ENCODE measurements at places on chromosomes 11 and 22.

DNA sequence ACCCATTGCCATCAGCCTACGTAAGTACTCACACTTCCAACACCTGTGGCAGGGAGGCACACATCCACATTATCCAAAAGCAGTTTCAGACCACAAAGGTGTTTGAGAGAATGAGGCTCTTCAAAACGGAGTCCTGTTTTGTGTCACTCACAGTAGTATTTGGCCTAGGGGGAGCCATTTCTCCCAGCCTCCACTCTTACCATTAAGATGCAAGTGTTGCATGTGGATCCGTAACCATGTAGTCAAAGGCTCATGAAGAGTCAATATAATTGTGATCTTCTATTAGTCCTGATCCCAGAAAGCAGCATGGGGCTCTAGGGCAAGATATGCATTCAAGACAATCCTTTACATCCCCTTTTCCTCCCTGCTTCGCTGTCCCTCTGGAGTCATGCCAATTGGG is 41.5 kb downstream of the IL10RA start:
- DNase-seq: no peak

GRCh38 chr11:72988821-72989220 is 153.3 kb downstream of the FCHSD2 start:
- DNase-seq: no peak

DNA sequence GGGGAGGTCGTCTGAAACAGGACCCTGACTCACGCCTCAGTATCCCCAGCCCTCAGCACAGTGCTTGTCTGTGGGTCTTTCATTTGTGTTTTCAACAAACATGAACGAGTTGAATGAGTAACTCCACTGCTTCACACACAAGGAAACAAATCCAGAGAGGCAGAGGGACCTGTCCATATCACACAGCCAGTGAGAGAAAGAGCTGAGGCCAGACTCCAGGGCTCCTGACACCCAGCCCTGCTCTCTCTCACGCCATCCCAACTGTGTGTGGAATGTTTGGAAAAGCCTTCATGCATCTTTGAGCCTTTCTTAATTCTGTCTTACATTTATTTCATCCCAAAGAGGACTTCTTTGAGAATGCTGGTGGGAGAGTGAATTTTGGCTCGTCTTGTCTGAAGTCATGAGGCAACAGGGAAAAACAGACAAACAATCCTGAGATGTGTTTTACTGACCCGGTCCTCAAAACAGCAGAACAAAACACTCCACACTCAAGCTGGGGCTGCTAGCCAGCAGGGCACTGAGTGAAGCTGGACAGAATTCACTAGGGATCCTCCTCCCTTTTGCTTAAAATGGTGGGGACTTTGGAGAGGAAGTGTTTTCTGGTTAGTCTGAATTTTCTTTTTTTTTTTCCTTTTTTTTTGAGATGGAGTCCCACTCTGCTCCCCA is 19.7 kb upstream of the ALG8 start:
- DNase-seq: no peak

GRCh38 chr11:44270403-44271273 is 39.3 kb downstream of the ALX4 start:
- DNase-seq: no peak

DNA sequence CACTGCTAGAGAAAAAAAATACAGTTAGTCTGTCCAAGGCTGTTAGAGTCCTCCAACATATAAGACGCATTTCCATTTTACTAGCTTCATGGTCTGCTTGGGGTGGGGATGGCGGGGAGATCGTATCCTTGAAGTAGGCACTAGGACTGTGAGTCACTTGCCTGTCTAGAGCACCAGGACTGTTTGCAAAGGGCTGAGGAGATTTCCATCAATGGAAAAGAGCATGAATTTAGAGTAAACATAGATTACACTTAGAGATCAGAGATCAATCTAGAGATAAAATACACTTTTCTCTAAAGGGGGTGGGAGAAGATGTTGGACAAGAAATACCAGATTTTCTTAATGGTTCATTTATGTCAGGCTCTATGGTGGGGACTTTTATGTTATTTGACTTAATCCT is 1.7 kb upstream of the MS4A7 start:
- no peak for DNase-seq
